DND-41 (cell line): ENCODE measurements at places on chromosomes 12 and 14.

- H3K27me3 ChIP-seq = no peaks in the 10 kb centered on the region
- no peak overlapping the region for H3K27ac ChIP-seq
- H3K4me3 ChIP-seq = no peak overlapping the region
- peaks cover 24% of the 10 kb centered on the region for H3K36me3 ChIP-seq
- DNase-seq = no peak
- H3K4me1 ChIP-seq = peaks cover 49% of the 10 kb centered on the region
Measured at GRCh38 chr14:75049731-75050201, 1.5 kb downstream of the MLH3 start.

GRCh38 chr14:69204753-69205152 is 13.5 kb downstream of the EXD2 start:
- H3K36me3 ChIP-seq = no peaks in the 10 kb centered on the region
- peaks cover 3% of the 10 kb centered on the region for H3K27me3 ChIP-seq
- no peaks in the 10 kb centered on the region for H3K4me1 ChIP-seq
- no peak for DNase-seq
- H3K4me3 ChIP-seq = no peak overlapping the region
- no peak overlapping the region for H3K27ac ChIP-seq

DNA sequence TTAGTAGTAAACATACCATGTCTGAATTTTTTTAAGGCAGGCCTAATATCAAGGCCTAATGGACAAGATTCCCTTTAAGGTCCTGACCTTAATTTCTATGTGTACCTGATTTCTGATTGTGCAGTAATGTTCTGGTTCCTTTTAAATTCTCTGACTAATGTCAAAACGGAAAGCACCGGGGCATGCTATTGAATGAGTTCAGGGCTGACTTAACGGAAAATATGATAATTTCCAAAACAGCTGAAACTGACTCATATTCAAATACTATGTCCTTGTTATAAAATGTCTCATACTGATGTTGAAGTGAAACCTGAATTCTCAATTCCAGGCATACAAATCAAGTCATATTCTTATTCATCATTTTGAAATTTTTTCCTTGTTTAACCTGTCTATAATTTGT is 6.7 kb downstream of the TAS2R43 start:
- no peak overlapping the region for H3K27ac ChIP-seq
- H3K27me3 ChIP-seq = no peaks in the 10 kb centered on the region
- no peaks in the 10 kb centered on the region for H3K36me3 ChIP-seq

DNA sequence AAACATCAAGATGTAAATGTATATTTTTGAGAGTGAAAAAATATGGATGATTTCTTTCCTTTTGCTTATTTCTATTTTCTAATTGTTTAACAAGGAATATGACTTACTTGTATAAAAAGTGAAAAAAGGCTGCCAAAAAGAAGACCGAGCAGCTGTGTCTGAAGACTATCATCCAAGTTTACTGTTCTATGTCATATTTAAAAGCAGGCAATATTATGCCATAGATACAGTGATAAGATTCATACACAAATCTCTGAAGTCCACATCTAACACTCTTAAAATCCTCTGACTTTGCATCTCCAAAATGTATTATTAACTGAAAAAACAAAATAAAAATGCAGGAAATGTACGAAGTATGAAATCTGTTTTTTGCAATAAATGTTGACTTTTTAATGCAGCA is 109.1 kb downstream of the SEC23A start:
- DNase-seq = no peak
- H3K27me3 ChIP-seq = no peaks in the 10 kb centered on the region
- H3K36me3 ChIP-seq = no peaks in the 10 kb centered on the region
- H3K4me1 ChIP-seq = no peaks in the 10 kb centered on the region
- no peak overlapping the region for H3K4me3 ChIP-seq
